Uterine smooth muscle cell (primary cell): ENCODE measurements at places on chromosomes 3 and 15. TPM values are rescaled to one million over a fixed set of nuclear protein-coding genes. Genes with fewer than 3 reads are reported as not detected.

GOLGA6L6 gene
- not detected in 2 replicates for total RNA-seq

UBP1 gene
- total RNA-seq = 60.6 and 61.0 TPM in 2 replicates

RASGRP1 gene
- total RNA-seq = 0.12 and 0.22 TPM in 2 replicates

CCR8 gene
- total RNA-seq = not detected in 2 replicates

PAQR5 gene
- total RNA-seq = 0.37 and 1.5 TPM in 2 replicates

PLOD2 gene
- 149 and 317 TPM in 2 replicates for total RNA-seq

SLCO2A1 gene
- total RNA-seq = under 0.01 TPM in 1 of 2 replicates, not detected in the other

MAP3K13 gene
- 15.2 and 18.4 TPM in 2 replicates for total RNA-seq

TRIM59 gene
- 30.2 and 40.2 TPM in 2 replicates for total RNA-seq

COPG1 gene
- total RNA-seq = 352 and 362 TPM in 2 replicates

AHSG gene
- total RNA-seq = not detected in 2 replicates

CACNA1D gene
- total RNA-seq = 0.33 and 1.5 TPM in 2 replicates

SERPINI2 gene
- total RNA-seq = not detected in 2 replicates

CACNA2D2 gene
- under 0.01 TPM in 2 replicates for total RNA-seq

GRK7 gene
- total RNA-seq = under 0.01 TPM in 1 of 2 replicates, not detected in the other

AADACL2 gene
- not detected in 2 replicates for total RNA-seq

CCDC39 gene
- 0.12 TPM in 1 of 2 replicates, not detected in the other for total RNA-seq

NOX5 gene
- 0.22 and 0.25 TPM in 2 replicates for total RNA-seq

INO80 gene
- total RNA-seq = 28.1 and 32.6 TPM in 2 replicates
